ENCODE measurements at places on chromosomes 3 and 15.

GRCh38 chr3:23202203-23202920, 765 bp upstream of the UBE2E2 start:
- no peak for DNase-seq

- no peak for DNase-seq
These were observed 313.4 kb upstream of the SATB1 start for GRCh38 chr3:18738393-18739098.

- DNase-seq, result no peak
These were observed 20.2 kb upstream of the CFAP161 start for GRCh38 chr15:81113861-81114291.

DNA sequence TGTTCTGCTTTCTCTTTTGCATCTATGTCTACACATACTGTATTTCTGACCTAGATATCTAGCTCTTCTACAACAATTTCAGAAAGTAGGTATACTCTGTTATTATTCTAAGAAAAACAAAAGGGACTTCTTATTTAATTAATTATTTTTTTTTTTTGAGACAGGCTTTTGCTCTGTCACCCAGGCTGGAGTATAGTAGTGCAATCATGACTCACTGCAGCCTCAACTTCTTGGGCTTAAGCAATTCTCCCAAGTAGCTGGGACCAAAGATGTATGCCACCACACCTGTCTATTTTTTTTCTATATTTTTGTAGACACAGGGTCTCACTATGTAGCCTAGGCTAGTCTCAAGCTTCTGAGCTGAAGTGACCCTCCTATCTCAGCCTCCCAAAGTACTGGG, 130.6 kb downstream of the MBNL1 start:
- DNase-seq, result no peak

- no peak for DNase-seq
These were observed 63.8 kb upstream of the TFRC start for GRCh38 chr3:196145468-196146262.

- no peak for DNase-seq
These were observed 62.2 kb upstream of the MCF2L2 start for GRCh38 chr3:183490653-183491052.

GRCh38 chr15:48066456-48066855, 54.3 kb upstream of the SLC24A5 start:
- DNase-seq, result no peak

DNA sequence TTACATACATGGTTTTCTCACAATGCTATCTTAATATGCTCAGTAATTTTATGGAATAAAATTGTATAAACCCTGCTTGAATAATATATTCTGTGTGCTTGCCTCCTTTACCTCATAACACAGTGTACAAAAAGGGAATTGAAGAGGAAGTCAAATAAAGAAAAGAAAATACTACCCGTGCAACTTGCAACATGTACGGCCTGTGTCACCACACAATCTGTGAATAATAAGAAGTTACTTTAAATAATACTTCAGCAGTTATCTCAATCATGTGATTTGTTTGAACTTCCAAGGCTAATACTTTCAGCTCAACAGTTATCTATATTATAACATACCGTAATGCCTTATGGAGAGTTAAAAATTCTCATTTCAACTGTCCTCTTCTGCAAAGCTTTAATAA, 58.1 kb upstream of the SATB1 start:
- no peak for DNase-seq

- no peak for DNase-seq
These were observed 438.1 kb downstream of the NAALADL2 start for GRCh38 chr3:175297216-175297615.

DNA sequence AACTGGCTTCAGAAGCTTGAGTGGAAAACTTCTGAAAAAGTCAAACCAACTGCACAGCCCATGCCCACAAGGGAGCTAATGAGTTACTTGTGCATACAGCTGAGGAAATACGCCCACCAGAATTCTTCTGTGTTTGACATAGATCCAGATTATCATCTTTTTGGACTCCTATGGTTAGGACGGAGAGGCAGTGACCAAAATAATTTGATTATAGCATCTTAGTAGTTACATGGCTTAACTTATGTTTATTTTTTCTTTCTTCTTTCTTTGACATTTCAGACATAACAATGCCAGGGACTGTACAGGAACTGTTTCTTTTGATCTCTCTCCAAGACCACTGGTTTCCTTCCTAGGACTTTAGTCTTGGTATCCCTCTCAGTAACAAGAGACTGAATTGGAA, 246.1 kb upstream of the RASGRP1 start:
- DNase-seq, result no peak

- DNase-seq, result peak; percentile 49
These were observed 29.2 kb downstream of the PLOD2 start for GRCh38 chr3:146131616-146132410.

DNA sequence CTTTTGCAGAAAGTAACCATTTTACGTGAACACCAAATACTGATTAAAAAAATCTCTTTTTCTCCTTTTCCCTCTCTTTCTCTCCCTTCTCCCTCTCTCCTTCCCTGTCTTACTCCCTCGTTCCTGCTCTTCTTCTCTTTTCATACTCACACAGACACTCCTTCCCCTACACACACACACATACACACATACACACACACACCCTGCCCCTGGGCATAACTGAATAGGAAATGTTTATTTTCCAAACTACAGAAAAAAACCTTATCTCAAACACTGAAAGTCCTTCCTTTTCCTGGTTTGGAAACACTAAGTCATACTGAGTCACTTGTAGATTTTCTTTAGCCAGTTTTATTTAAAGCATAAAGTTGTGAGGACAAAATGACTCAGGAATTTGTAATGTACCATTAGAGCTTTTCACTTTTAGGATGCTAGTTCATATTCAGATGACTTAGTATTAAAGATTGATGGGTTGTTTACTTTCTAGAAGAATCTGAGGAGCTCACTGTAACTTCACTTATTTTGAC, 62.4 kb downstream of the MBNL1 start:
- DNase-seq, result peak; percentile 28

- peak; percentile 81 for DNase-seq
These were observed at the start of gene ABI3BP for GRCh38 chr3:100993309-100993708. Gene ABI3BP (minus strand): TSS chr3:100993421. CDS start chr3:100993384, 37 bp downstream.

GRCh38 chr3:73143401-73143800, 81.9 kb downstream of the EBLN2 start:
- DNase-seq, result no peak

GRCh38 chr3:104519068-104519467, 847.6 kb upstream of the ALCAM start:
- DNase-seq, result no peak

DNA sequence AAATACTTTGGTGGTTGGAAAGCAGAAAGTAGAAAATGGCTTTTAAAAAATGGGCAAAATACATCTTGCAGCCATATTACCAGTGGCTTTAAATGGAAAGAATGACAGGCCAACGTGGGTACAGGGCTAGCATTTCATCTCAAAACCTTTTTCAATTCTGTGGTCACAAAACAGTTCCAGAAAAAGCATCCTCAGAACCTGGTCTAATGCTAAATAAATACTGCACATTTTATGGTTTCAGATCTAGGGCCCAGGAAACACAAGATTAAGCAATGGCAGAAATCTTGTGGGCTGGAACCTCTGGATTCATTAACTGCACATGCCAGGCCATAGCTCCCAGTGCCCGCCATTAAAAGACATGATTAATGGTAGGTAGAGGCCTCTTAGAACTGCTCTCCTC, 470.2 kb upstream of the RASGRP1 start:
- no peak for DNase-seq

- peak; percentile 30 for DNase-seq
These were observed 143.9 kb downstream of the GABRB3 start for GRCh38 chr15:26628879-26629529.

DNA sequence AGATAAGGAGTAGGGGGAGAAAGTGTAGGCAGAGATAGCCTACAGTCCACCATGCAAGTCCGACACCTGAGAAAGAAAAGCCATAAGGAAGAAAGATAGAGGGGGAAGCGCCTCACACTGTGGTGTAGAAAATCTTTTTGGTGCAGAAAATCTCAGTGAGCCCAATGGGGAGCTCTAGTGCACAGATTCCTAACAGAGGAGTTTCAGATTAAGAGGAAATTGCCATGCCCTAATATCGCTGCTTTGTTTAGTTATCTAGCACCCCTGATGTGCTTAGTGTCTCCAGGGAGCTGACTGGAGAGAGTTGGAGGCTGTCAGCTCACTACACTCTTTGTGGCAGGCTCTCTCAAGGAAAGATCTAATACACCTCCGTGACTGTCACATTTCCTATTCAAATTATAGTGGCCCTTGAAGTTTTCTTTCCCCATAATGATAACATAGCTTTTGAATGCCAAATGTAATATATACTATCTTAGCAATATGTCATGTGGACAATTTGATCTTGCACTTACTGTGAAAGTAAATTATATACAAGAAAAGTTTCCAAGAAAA, 33.7 kb downstream of the CGGBP1 start:
- DNase-seq, result no peak

- DNase-seq, result no peak
These were observed 25.2 kb downstream of the CD200 start for GRCh38 chr3:112357930-112358780.

- peak; percentile 8 for DNase-seq
These were observed 21.8 kb upstream of the POU1F1 start for GRCh38 chr3:87298111-87298718.

GRCh38 chr3:120425572-120426250, 25.1 kb downstream of the FSTL1 start:
- DNase-seq, result peak; percentile 65

DNA sequence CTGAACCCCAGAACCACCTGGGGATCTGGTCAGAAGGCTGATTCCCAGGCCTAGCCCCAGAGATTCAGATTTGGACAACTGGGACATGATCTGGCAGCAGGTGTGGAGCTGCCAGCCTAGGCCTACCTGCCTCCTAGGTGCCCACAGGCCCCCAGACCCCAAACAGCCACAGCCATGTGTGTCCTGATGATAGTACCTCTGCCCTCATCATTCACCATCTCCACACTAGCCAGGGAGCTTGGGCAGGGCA, 34.7 kb downstream of the HMCES start:
- DNase-seq, result no peak

DNA sequence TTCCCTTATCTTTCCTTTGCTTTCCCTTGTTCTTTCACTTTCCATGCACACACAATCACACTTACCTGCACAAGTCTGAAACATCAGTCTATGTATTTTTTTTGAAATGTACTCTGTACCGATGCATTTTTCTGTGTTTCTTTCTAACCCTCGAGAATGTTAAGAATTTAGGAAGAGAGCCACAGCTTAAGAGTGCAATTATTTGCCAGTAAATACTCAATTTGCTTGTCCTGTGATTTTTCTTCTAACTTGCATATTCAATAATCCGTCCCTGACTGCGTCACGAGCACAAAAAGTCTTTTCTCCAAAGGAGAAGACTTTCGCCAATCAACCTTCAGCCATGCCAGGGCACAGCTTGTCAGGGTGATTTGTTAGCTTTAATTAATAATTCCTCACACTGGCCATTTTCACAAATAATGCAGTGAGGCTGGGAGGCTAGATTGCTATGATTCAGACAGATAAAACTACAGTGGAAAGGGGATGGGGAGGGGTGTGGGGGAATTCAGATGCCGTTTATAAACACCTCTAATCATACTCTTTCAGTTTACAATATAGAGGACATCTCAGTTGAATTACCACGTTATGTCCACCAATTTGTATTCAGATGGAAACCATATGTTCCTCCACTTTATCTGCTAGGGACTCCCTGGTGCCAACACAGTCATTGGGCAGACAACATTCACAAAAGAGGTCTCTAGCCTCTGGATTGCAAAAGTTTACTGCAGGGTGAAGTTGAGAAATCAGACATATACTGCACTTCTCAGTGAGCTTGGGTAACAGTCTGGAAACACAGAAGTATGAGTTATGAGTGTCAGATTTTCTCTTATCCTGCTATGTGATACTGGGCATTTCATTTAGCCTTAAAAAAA, 388.0 kb downstream of the ZBTB20 start:
- peak; percentile 20 for DNase-seq

DNA sequence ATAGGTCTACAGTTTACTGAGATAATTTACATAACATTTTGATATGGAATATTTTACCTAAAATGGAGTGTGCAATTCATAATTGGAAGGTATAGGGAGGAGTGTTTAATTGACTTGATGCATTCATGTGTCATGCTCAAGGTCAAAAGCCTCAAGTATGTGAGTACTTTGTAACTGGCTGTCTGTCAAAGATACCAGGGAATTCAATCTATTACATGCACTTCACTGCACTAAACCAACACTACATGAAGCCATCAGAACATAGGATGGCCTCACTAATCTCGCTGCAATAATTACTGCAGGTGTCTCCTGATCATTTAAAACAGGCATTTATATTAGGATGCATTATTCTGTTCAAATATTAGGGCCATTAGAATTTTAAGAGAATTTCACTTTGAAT, 367.2 kb downstream of the CNTN4 start:
- DNase-seq, result no peak

GRCh38 chr3:162704238-162704637, 1207.6 kb downstream of the OTOL1 start:
- no peak for DNase-seq
